Cardiac septum (tissue), 1 donor: ENCODE measurements at places on chromosomes 16 and 17.

GRCh38 chr16:47359478-47359877 is 101.4 kb downstream of the ITFG1 start:
- no peak for DNase-seq

GRCh38 chr16:68378436-68379415 is 67.9 kb downstream of the PRMT7 start:
- DNase-seq: no peak

GRCh38 chr16:67489401-67490083 is 6.2 kb upstream of the AGRP start:
- no peak for DNase-seq

GRCh38 chr17:8608001-8608400 is 22.5 kb downstream of the MYH10 start:
- no peak for DNase-seq

- DNase-seq: no peak
These were observed 31.9 kb downstream of the CMC2 start for GRCh38 chr16:80974649-80975376.

GRCh38 chr16:53646506-53646905 is 57.2 kb downstream of the RPGRIP1L start:
- no peak for DNase-seq

DNA sequence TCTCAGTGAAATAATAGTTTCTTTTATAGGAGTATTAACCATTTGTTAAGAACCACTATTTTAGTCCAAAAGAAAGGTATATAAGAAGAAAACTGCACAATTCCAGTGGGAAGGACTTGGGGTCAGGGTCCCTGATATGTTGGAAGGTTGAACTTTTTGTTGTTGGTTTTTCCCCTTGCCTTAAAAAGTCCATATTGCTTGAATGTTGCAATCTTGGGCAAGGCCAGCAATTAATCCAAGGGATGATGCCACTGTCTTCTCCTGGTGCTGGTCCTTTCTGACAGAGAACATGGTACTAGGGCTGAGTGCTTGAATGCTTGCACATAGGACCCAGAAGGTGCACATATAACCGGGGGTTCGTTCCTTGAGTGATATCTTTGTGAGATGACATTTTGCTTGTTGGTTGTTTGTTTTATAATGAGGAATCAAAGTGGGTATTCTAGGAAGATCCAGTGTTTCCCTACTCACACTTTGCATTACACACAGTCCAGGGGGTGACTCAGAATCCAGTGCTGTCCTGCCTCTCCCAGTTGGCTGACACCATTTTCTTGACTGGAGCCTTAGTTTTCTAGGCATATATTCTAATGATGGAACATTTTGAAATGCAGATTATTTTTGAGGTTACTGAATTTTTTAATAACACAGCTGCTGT is 54.9 kb downstream of the SIAH1 start:
- no peak for DNase-seq

- DNase-seq: no peak
These were observed 20.1 kb downstream of the COX11 start for GRCh38 chr17:54948380-54948779.

GRCh38 chr17:57379237-57379894 is 123.0 kb downstream of the MSI2 start:
- DNase-seq: no peak

- no peak for DNase-seq
These were observed 14.8 kb upstream of the OSGIN1 start for GRCh38 chr16:83937922-83938885.

DNA sequence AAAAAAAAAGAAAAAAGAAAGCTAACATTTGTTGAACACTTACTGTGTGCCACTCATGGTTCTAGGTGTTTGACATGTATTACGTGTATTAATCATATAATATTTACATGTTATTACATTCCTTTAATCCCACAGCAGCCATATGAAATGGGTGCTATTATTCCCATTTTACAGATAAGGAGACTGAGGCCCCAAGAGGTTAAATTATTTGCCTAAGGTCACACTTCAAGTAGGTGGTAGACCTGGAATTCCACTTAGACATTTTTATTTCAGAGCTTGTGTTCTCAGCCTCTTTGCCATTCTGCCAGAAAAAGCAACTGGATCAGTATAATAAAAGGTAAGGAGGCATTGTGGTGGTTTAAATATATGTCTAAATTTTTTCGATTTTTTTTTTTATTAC is 55.1 kb upstream of the HS3ST4 start:
- DNase-seq: no peak
